Inflammatory macrophage (primary cell): ENCODE measurements at places on chromosomes 13 and 19.

GRCh38 chr13:113087923-113088690 is 17.5 kb upstream of the F7 start:
- no peak for DNase-seq

DNA sequence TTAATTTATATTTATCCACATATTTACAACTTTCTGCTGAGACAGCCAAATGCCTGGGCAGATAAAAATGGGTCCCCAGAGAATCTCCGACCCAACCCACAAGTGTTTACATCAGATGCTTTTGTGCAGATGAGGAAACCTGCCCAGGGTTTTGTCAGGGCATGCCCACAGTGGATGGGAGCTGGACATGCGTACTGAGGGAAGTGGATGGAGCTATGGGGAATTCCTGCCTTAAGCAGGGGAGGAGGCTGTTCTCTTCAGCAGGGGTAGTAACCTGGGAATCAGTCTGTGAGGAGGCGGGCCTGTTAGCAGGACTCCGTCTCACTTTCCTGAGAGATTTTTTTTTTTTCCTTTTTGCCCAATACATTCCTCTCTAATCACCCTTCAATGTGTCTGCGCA is 122.9 kb downstream of the RFC3 start:
- DNase-seq, result no peak

- DNase-seq, result no peak
Measured at GRCh38 chr13:111526922-111527321, 206.5 kb downstream of the TEX29 start.

GRCh38 chr13:25652764-25653163 is 281.0 kb downstream of the ATP8A2 start:
- DNase-seq, result no peak

DNA sequence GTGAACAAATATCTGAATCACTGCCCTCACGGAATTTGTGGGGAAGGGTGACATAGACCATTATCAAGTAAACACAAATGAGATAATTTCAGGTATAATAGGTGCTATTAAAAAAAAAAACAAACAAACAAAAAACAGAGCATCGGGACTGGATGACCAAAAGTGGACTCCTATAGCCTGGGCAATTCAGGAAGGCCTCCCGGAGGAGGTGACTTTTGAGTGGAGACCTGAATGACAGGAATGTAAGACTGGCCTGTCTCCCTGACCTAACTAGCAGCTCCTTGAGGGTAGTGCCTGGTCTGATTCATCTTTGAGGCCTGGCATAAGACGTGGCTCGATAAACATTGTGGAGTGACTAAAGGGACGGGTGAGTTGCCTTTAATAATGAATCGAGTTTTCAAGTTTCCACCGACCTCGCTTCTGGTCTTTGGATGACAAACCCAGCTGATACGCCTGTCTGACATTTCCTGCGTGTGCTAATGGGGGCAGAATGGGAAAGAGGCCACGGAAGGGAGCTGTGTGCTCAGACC is 6.8 kb downstream of the KLK10 start:
- no peak for DNase-seq

DNA sequence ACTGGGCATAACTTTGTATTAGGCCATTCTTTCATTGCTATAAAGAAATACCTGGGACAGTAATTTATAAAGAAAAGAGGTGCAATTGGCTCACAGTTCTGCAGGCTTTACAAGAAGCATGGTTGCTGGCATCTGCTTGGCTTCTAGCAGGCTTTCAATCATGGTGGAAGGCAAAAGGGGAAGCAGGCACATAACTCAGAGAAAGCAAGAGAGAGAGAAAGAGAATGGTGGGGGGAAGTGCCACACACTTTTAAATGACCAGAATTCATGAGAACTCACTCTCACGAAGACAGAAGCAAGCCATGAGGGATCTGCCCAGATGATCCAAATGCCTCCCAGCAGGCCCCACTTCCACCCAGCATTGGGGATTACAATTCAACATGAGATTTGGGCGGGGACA is 179.7 kb downstream of the SPRY2 start:
- DNase-seq, result no peak

DNA sequence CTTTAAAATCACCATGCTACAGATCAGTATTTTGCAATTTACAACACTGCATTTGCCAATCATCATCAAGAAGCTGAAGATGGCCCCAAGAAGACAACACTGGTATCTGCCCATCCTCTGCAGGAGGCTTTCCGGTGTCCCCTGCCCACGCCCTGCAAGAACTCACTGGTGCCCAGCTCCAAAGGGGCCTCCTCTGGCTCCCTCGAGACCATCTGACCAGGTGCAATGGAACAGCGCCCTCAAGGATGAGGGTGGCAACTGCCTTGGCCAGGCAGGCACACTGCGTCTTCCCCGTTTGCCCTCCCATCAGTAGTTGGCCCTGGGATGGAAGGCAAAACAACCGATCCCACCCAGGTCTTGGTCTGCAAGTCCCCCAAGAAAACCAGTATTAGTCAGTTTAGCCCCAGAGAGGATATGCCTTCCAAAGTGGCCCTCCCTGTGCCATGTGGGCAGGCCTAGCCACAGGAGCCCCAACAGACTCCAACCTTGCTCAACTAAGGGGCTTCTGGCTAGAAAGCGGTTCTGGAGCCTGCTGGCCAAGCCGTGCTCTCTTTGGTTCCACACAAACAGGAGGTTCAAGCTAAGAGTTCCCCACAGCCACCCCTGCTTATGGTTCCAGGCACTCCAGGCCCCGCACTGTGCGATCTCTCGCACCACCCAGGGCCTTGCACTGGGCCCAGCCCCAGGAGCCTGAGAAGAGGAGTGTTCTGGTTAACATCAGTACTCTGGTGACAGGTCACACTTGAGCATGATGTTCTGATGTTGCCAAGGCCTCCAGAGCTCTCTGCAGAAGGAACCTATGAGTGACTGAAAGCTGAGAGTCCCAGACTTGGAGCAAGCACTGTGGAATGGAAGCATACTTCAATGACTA is 4.7 kb downstream of the PCID2 start:
- no peak for DNase-seq

DNA sequence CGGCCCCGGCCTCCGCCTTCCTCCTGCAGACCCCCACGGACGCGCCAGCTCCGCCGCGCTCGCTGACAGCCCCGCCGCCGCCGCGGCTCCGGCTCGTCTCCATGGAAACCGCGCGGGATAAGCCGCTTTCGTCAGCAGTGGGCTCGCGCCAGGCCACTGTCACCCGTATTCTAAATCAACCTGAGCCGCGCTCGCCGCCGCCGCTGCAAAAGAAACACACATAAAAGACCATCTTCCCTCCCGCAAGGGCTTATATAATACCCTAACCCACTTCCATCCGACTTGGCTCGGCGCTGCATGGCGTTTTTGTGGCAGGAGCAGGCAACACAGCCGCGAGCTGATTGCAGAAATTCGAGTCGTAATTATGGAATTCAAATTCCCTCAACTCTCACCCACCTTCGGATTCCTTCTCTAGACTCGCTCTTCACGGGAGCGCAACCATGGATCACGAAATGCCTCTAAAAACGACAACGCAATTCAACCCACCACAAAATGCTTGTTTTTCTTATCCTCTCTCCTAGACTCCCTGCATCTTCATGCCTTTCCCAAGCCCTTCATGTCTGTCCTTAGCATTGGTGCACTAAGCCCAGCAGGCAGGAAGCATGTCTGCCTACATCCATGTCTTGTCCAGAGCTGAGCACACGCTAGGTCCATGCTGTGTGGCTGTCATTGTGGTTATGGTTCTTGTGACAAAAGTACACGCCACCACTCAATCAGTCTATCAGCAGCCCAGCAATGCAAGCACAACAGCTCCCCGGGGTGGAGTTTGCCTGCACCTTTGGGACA is at the start of gene AMER2:
Gene AMER2, minus strand, starts transcription at position 772 of the 786 bp plus-strand sequence. Its CDS starts 669 bp downstream, at position 103.
- DNase-seq, result no peak

DNA sequence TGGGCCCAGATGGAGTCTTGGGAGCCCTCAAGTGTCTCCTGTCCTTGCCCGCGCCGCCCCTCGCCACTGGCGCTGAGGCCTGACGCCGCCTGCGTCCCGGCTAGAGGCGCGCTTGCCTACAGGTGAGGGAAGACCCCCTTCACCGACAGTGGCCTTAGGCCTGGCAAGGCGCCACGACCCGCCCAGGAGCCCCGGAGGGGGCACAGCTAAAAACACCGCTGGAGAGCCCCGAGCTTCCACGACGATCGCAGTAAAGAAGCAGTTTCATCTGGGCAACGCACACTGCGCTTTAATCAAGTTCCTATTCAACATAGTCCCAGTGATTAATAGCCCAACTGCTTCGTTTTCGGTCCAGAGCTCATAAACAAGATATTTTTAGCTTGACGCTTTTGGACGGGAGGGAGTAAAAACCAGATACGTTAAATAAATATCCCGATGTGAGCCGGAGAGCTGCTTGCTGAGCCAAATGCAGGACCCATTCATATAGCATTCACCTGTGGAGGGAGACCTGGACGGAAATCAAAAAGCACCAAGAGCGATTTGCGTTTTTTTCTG is 1.5 kb upstream of the CEBPA start:
- DNase-seq, result peak; percentile 14

DNA sequence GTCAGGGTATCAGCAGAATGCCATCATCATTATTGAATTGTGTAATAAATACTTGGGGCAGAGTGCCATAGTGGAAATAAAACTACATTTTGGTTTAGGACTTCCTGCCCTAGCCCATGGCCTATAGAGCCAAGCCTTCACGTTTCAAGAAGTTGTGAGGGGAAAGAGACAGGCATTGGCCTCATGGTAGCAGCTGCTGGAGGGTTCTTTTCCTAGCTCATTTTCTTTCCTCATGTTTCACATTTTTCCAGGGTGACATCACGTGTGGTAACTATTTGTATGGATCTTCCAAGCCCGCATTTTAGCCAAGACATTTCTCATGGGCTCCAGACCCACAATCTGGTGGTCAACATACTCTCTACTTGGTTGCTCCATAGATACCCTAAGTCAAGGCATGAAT is 80.4 kb downstream of the LRCH1 start:
- DNase-seq, result no peak

DNA sequence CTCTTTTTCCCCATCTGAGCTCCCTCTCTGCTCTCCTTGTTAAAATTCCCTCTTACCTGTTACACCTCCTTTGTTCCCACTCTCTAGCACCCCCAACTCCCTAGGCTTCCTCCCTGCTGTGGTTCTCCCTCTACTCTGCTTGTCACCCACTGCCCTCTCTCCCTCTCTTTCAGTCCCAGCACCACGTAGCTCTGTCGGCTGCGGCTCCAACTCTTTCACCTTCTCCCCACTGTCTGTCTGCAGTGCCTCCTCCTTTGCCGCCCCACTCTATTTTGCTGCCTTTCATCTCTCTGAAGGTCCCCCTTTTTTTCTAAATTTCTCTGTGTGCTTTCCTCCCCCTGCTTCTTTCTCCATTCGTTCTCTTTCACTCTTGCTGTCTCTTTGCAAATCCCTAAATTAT is 1.1 kb downstream of the ZNF836 start:
- no peak for DNase-seq

DNA sequence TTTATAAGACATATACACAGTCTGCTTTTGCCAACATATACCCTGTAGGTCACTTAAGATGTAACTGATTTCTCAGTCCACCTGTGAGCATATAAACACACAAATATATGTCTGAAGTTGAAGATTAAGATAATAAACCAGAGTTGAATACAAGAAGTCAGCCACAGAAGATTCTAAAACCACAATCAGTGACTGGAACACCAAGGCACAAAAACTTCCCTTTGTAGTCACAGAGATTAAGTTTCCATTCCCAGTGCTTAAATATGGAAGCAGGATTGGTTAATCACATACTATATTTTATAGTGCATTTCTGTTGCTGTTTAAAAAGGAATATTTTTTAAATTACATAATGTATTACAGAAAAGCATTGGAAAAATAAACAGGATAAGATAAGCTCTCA is 39.9 kb downstream of the MTMR6 start:
- DNase-seq, result no peak

DNA sequence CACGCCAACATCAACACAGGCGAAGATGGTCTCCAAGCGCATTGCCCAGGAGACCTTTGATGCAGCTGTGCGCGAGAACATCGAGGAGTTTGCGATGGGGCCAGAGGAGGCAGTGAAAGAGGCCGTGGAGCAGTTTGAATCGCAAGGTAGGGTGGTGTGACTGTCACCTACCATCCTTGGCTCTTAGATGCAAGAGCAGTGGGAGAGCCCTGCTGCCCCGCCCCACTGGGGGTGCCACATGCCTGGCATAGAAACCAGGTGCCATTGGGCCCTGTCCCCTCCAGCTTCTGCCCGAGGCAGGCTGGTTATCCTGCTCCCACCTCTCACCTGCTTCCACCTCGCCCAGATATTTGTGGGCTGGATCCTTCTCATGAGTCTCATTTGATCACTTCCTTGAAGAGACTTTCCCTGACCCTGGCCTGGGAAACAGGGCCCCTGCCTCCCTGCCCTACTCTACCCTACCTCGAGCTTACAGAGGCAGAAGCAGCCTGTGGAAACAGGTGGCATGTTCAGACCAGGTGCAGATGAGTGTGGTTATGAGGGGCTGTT is 9.4 kb downstream of the ARMC6 start:
- DNase-seq, result no peak

- no peak for DNase-seq
Measured at GRCh38 chr13:34076943-34077703, 259.2 kb downstream of the RFC3 start.

DNA sequence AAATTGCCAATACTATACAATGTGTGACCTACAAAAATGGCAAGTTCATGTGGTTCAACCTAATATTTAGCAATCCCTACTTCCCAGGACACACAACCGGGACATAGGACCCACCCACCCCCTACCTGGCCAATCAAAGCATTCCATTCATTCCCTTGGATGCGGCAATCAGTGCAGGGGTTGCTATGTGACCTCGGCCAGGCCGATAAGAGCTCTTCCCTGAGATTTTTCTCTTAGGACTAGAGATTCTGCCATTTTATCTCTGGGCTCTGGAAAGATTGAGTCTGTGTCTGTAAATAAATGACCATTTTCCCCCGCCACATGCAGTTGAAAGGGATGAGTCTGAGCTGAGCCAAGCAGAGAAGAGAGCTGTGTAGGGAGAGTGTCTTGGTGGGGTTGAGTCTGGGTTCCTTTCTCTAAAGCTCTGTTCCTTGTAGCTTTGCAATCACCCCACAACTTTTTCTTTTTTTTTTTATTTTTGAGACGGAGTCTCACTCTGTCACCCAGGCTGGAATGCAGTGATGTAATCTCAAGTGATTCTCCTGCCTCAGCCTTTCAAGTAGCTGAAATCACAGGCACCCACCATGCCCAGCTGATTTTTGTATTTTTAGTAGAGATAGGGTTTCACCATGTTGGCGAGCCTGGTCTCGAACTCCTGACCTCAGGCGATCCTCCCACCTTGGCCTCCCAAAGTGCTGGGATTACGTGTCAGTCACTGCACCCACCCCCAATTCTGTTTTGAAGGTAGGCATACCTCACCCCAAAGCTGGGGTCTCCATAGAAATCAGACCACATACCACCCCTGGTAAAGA is 7.4 kb downstream of the IFNL1 start:
- no peak for DNase-seq

- DNase-seq, result no peak
Measured at GRCh38 chr19:52938761-52939160, 15.5 kb upstream of the ZNF888 start.

GRCh38 chr19:45955905-45956608 is 17.6 kb downstream of the NOVA2 start:
- DNase-seq, result no peak

DNA sequence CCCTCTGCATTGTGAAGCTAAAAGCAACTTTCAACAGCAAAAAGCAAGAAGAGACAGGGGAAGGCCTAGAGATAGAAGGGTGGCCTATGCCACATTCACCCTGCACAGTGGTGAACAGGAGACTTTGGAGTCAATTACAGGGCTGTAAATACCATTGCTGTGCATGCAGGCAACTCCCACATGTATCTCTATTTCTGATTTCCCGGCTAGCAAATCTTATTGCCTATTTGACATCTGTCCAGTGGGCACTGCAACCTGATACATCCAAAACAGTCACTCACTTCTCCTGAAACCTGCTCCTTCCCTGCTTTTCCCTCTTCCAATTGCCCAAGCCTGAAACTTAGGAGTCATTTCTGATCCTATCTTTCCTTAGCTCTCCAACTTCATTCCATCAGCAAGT is 13.4 kb downstream of the RUBCNL start:
- no peak for DNase-seq
